ENCODE measurements at places on chromosomes 13 and 19.

- no peak for DNase-seq
Measured at GRCh38 chr13:53045189-53045588, 16.6 kb downstream of the OLFM4 start.

DNA sequence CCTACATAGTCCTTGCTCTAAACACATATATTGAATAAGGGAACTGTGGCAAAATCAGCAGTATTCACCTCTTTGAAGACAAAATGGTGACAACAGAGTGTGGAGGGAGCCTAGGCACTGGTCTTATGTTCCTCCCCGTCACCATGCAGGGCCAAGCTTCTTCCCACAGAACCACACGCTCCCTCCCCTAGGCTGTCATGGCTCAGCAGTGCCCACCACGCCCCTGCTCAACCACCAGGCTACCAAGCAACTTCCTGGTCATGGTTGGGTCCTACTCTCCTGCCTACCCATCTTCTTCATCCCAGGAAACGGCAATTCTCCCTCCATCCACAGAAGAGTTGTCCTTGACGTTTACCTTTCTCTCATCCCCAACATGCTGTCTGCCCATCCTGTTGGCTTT is 126.1 kb downstream of the CRYL1 start:
- no peak for DNase-seq

GRCh38 chr13:111216166-111216960 is 101.3 kb downstream of the ARHGEF7 start:
- no peak for DNase-seq

DNA sequence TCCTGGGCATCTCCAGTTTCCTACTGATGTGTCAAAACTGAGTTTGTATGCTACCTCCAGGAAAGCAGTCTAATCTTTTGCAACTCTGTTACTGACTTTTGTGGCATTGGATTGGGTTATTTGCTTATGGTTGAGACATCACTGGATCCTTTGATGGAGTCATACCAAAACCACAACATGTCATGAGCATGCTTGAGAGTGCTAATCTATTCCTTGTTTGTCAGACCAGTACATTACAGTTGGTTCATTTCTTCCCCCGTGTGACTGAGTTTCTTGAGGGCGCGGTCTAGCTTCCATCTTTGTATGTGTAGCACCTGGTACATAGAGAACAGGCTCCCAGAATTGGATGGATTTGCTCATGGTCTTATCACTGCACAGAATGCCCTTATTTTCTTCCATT is 43.2 kb downstream of the SUGT1 start:
- no peak for DNase-seq

DNA sequence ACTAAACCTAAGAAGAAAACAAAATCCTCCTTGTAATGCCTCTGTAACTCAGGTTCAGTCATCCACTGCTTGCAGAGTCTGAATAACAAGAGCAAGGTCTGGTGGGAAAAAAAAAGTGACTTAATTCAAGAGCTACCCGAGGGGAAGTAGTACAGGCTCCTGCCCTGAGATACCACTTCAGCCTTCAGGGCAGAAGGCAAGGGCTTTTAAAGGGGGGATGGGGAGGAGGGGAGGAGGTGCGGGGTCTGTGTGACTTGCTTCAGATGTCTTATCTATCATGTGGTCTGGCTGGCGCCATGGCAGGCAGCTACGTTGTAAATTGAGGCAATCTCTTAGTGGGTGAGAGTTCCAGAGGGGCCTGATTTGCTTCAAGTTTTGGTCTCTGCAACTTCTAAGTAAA is 66.7 kb downstream of the LRRC63 start:
- DNase-seq, result no peak

GRCh38 chr19:294341-294945 is 3.2 kb upstream of the PLPP2 start:
- no peak for DNase-seq

- no peak for DNase-seq
Measured at GRCh38 chr19:49210108-49210900, 52.7 kb downstream of the TRPM4 start.

DNA sequence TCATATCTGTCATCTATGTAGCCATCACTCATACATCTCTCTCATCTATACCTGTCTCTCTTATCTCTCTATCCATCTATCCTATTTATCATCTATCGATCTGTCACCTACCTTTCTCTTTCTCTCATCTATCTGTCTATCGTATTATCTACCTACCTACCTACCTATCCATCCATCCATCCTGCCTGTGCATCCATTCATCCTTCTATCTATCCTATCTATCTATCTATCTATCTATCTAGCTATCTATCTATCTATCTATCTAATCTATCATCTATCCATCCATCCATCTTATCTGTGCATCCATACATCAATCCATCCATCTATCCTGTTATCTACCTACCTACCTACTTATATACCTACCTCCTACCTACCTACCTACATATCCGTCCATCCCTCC is 44.6 kb upstream of the CYP4F8 start:
- DNase-seq, result no peak

- DNase-seq, result no peak
Measured at GRCh38 chr19:496112-496665, at the start of gene MADCAM1. TSS of gene MADCAM1 (plus strand) at chr19:496486. CDS start at chr19:496500, 14 bp downstream.

GRCh38 chr19:53555352-53555751 is 17.4 kb downstream of the ZNF331 start:
- no peak for DNase-seq

GRCh38 chr13:30421093-30422053 is 920 bp upstream of the UBE2L5 start:
- DNase-seq, result peak; percentile 33

DNA sequence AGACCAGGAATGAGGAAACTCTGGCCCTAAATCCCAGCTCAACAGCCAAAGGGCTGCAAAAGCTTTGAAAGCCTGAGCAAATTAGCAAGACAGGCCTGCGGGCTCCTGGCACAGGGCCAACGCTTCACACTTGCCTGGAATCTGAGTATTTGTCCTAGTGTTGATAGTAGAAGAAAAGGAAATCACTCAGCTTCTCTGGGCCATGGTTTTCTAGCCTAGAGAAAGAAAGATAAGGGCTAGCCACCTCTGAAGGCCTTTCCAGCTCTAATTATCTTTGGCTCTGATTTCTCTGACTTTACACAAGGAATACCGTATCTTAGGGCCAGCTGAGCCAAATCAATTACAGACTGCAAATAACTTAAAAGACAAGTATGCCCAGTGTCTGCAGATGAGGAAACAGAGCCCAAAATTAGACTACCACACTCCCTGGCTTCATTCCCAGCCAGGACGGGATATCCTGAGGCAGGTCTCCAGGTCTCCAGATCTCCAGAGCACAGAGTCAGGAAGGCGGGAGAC is 69.6 kb downstream of the STK24 start:
- peak; percentile 15 for DNase-seq

DNA sequence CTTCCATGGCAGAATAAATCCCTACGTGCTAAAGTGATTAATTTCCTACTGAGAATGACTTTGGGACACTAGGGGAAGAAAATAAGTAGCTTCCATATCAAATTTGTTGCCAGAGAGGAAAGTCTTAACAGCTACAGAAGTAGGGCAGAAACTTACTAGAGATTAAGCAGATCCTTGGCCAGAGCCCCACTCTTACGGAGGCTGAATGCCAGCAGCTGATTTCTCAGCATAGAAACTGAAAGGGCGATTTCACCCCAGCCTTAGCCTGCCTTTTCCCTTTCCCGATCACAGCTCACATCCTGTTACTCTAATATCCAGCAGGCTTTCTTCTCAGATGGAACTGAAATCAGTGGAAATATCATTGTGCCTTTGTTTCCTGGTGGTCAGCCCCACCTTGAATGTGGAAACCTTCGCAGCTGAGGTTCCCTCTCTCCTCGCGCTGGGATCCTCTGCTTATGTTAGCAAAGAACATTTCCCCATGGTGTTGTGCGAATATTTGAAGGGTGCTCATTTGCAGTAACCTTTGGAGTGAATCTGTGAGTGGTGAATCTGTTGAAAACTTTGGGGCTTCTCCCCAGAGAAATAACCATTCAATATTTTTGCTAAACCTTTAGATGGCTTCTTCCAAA is 8.4 kb downstream of the FAM124A start:
- DNase-seq, result no peak

Data from NCI-H2227 treated with DMSO at 0.1 percent for 48 hours (cell line).